ENCODE measurements at places on chromosomes 12 and 14.

DNA sequence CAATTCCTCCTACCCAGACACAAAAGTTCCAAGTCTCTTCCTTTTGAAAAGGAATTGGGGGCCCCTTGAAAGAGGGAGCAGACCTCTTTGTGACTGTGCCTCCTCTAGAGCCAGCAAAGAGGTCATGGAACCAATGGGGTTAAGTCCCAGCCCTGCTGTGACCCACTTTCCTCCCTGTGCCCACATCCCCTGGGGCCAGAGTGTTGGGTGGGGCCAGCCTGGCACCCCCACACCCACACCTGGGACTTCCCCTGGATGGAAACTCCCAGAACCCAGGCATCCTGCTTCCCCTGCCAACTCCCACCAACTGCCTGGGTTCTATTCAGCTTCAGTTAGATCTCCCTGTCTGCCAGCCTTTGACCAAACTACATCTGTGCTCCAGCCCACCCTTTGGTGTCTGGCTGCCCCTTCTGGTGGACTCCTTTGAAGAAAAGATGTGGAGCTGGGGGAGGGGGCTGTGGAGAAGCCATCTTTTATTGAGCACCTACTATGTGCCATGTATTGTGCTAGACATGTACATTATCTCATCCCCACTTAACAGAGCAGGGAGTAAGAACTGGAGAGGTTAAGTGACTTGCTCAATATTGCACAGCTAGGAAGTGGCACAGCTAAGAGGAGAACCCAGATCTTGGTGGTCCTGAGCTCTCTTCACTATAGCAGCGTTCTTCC, 4.6 kb upstream of the RARG start:
- DNase-seq: no peak

DNA sequence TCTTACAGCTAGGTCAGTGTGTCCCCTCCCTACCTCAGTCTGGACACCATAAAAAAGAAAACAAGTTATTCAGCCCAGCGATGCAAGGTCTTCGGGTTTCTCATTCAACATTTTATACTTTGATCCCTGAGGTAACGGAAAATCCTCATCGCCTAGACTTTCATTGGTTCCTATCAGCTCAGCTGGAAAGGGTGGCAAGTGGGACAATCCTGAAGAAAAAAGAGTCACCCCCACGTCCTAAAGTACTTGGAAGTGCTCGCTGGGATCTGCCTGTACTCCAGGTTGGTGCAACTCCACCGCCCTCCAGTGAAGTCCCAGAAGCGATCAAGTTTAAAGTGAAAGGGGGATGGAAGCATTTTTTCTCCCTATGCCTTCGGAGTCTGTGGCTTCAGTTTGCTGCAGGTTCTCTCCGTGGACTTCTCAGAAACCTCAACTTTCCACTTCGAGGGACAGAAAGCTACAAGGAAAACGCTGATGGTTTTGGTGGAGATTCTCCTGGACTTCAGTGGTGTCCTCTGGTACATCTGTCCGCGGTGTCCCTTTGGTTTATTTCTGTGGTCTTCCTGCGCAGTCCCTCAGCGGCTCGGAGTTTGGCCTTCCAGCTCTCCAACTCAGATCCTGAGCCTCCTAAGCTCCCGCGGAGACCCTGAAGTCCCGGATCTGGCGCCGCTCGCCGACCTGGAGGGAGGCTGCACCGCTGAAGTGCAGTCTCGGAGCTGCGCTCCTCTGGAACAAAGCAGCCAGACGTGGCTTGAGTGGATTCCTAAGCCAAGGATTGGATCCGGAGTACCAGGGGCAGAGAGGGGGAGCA, 1.8 kb upstream of the LRFN5 start:
- peak; percentile 84 for DNase-seq

- DNase-seq: peak; percentile 52
Measured at GRCh38 chr12:68611094-68611805, 551 bp downstream of the RAP1B start.

- DNase-seq: no peak
Measured at GRCh38 chr12:79267580-79267979, 403.0 kb downstream of the SYT1 start.

DNA sequence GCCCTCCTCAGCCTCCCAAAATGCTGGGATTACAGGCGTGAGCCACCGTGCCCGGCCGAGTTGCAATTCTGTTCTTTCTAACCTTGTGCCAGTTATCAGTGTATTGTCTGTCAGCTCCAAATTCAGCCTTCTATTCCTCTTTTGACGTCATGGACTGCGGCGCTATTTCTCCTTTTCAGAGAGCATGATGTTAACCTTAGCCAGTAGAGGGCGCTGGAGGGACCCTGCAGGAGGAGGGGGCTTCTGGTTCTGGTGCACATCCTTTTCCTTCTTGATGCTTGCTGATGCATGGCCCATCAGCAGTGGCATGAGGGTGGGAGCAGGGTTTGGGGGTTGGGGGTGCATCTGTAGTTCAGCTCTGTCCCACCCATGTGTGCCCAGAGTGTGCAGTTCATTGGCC, 179.3 kb upstream of the RMST start:
- no peak for DNase-seq

DNA sequence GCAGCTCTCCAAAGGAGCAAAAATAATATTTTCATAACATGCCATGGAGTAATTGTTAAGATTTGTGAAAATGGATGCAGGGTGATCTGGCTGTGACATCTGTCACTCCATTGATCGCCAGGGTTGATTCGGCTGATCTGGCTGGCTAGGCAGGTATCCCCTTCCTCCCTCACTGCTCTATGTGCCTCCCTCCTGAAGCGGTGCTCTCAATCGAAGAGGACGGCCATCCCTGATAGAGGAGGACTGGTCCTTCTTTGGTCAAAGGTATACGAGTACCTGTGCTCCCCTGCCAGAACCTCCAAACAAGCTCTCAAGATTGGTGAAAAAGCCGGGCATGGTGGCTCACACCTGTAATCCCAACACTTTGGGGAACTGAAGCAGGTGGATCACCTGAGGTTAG, 47.9 kb downstream of the VCPKMT start:
- DNase-seq: no peak

DNA sequence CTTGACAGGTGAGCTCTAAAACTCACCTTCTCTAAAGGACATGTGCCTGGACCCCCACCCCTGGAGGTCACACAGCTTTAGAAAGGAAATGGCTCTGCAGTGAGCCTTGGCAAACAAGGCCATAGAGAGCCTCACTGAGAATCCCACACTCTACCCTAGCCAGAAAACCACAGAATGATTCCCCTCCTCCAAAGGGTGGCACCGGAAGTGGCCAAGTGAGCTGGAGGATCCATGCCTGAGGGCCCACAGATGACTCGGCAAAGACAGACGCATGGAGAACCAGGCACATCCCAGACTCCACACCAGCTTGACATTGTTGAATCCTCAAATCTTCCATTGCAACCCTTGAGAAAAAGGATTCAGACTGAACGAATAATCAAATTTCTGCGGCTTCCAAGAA, 54.2 kb upstream of the PTHLH start:
- no peak for DNase-seq

DNA sequence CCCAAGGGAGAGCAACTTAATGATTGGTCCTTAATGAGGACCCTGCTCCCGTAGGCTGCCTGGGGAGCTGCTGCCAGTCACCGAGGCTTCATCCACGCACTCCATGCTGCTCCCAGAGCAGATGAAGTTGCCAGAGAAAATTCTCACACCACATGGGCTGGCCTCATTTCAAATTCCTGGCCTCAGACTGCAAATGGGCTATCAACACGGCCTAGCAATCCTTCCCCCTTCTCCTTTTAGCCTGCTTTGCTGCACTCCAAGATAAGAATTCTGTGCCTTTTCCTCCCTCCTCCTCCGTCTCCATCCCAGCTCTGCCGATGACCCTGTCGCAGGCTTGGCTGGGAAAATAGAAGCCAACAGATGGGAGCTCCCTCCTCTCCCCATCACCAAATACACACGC, 10.8 kb upstream of the DGLUCY start:
- DNase-seq: no peak

DNA sequence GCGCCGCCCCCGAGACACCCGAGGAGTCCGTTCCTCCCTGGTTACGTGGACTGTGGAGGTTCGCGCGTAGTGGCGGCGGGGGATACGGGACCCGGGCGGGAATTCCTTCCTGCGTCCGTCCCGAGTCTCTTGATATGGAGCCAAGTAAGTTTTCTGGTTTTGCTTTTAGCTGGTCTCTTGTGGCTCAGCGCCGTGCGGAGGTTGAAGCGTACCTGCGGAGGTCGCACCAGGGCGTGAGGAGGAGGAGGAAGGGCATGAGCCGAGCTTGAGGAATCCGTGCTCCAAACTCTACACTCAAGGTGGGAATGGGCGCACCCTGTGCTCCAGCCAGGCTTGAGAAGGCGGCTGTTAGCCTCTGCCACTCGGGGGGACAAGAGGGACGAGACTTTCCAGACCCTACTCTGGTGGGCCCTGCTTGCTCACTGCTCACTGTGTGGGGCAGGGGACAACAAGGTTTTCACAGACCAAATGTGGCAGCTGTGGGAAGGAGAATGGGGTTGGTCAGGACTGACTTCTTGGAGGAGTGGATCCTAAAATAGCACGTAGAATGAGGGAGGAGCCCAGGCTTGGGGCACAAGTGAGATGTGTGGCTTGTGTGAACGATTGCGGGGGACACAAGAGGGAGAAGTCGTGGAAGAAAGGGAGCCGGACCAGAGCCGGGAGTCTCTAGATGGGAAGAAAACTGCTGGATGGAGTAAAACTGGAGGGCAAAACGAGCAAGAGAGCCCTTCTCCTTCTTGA, 577 bp downstream of the ATG101 start:
- no peak for DNase-seq

- DNase-seq: no peak
Measured at GRCh38 chr14:50035214-50035613, 81.2 kb downstream of the VCPKMT start.

DNA sequence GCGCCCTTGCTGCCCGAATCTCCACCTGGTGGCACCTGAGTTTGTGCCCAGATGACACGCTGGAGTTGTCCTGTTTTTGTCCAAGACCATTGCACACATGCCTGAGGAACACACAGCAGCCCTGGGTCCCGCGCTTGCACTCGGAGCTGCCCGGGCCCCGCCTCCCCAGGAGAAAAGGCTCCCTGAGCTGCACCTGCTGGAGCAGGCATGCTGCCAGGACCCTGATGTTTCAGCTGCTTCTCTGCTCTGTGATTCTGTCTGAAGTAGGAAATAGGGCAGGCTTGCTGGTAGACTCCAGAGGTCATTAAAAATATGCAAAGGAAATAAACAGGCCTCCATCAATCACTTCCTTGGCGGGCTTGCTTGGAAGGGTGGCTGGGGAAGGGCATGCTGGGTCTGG, 271.6 kb downstream of the CACNA1C start:
- DNase-seq: no peak

All from endothelial cell (in vitro differentiated cells).